ENCODE measurements at places on chromosomes 3 and 15.

DNA sequence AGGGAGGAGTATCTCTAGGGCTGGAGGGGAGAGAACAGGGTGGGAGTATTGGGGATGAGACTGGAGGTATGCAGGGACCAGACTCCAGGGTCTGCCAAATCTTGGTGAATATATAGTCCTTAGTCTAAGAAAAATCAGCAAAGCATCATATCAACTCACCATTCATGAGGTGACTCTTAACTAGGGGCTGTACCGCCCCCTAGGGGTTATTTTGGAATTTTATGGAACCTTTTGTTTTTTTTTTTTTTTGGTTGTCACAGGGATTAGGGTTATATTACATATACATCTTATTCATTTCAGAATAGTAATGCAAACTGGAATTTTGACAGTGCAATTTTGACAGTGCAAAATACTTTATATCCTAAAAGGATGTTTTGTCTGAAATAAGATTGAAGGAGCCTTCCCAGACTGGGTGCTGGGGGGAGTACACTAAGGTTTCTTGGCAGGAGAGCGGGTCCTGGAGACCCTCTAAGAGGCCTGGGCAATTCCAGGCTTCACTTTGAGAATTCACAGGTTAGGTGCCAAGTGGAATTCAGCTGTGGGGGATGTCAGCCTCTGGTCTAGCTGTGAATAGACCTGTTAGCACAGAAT, 7.5 kb downstream of the CMTM7 start:
- DNase-seq = peak; percentile 48

GRCh38 chr15:50107591-50108408, 11.2 kb downstream of the ATP8B4 start:
- no peak for DNase-seq

GRCh38 chr3:120506076-120506827, 55.5 kb upstream of the FSTL1 start:
- peak; percentile 4 for DNase-seq

DNA sequence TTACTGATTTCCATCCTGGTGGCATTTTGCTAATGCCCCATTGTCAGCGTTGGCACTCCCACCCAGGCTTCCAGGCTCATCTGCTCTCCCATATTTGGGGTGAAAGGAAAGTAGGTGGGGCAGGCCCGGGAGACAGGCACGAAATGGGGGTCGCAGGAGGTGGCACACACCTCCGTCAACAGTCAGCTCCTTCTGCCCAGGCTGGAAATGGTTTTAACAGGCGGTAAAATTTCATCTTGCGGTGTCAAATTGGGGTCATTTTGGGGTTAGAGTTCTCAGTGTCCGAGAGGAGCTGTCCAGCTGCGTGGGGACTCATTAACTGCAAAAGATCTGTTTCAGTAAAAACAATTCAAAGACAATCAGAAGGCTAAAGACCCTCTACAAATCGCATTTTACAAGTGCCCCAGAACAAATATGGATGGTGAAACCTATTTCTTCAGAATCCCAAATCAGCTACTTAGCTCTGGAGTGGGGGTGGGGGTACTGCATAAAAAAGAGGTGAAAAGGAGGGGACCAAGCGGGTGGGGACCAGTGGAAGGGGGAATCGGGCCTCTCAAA, 4.2 kb upstream of the MEIS2 start:
- DNase-seq = no peak

DNA sequence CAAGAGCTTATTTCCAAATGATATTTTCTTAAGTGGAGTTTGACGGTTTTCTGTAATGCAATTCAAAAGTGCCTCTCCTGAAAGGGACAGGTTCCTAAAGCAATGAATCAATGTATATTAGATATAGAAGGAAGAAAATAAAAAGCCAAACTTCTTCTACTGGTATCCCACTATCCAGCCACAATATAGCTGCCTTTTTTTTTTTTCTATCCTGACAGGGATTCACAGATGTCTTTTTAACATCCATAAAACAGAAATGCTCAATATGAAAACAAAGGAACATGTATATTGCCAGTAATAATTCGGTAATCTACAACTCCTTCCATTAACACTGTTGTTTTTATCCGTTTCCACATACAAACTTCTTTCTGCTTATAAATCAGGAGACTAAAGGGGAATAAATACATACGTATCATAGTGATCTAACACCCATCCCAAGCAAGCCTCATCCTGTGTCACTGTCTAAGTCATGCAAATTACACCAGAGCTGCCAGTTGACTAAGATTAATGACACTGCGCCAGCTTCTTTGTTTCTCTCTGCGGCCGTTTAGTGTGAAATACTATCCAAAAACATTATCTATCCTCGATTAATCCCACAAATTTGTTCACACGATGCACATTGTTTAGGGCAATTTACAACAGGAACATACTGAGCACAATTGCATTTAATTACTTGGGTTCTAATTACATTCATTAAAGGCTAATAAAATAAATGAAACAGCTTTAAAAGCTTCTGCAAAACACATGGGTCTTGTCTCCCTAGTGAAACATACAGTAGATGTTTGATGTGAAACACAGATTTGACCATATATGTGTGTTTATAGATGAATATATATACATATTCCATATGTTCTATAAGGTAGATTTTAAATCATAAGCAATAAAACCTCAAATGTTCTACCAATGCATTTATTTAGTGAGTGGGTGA, 51.9 kb upstream of the CDIN1 start:
- DNase-seq = no peak

GRCh38 chr3:133055339-133055738, 17.1 kb downstream of the TMEM108 start:
- no peak for DNase-seq

DNA sequence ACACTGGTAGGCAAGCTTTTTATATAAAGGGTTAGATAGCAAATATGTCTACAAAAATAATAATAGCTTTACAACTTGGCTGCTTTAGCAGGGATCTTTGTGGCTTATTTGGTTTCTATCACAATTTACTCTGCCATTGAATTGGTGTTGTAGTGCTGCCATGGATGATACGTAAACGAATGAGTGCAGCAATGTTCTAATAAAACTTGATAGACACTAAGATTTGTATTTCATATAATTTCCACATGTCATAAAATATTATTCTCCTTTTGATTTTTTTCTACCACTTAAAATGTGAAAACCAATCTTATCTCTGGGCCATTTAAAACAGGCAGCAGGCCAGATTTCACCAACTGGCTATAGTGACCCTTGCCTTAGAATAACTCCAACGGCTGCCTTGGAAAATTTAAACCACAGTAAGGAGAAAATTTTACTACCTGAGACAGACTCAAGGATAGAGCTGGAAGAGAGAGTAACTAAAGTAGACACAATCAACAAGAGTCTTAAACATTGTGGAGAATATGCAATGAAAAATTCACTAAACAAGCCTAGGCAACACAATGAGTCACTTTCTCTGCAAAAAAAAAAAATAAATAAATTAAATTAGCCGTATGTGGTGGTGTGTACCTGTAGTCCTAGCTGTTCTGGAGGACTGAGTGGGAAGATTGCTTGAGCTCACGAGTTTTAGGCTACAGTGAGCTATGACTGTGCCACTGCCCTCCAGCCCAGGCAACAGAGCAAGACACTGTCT, 8.1 kb downstream of the NPHP3 start:
- DNase-seq = no peak

DNA sequence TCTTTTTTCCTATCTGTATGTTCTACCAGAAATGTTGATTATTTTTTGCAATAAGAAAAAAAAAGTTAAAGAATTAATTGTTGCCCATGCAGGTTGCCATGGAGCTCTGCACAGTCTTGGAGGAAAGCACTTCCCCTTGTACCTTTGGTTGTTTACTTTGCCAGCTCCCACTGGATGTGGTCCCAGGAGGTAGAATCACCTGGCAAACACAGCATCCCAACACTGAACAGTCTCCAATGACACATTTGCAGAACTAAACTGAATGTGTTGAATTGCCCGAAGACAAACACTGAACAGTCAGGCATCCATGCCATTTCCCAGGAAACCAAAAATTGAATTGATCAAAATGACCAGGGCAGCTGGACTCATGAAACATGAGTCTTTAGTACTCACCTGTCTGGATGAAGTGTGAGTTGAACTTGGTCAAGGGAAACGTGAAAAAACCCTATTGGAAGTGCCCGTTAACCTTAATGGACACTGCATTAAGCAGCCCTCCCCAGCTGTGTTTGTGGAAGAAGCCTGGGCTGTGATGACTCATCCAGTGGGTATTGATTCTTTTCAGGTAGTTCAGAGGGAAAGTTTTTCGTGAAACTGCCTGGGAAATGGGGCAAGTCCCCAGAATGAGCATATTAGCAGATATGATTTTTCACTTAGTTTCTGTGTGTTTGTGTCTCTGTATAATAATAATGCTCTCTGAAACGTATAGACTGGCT, 284.7 kb upstream of the STT3B start:
- no peak for DNase-seq

DNA sequence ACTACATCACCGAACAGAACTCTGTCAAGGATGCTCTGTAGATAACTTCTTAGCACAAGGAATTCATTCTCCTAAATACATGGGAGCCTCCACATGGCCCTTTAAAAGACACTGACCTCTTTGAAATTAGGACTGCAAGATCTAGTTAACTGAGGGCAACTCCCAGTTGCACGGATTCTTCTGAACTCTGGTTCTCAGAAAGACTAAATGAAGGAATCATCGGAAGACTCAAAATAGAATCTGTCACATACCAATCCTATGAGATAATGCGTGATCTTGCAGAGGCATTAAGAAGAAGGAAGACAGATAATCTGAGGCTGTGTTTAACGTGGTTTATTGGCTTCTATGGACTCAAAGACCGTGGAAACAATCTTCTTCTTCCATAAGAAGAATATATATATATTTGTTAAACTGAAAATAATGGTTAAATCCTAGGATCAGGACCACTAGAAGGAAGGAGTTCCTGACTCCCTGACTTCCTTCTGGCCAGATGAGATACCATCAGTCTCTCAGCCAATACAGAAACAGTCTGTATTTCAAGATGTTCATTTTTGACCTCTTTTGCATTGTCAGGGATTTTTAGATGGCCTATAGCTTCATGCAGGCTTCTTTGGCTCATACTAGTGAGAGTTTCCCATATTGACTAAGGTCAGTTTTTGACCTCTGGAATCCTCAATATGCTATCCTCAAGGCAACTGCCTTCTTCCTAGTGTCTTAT, 33.9 kb upstream of the TBC1D23 start:
- DNase-seq = peak; percentile 69

- DNase-seq = no peak
These were observed 152.0 kb downstream of the SCAPER start for GRCh38 chr15:76753131-76753530.

DNA sequence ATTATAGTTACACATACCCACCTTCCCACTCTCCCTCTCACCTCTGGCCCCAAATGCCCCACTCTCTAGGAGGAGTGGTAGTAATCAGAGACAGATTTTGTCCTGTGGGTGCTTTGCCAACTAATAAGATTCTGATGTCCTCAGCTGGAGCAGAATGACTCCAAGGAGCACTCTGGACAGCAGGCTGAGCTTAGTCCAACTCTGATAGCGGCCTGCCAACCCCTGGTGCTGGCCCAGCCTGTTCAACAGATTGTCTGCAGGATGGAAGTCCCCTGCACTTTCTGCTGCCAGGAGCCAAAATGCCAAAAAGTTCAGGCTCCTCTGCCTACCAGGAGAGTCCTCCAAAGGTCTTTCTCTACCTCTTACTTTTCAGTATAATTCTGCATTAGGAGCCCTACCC, 160.5 kb upstream of the UMPS start:
- no peak for DNase-seq

- DNase-seq = no peak
These were observed 4.3 kb upstream of the SCG3 start for GRCh38 chr15:51677021-51677420.

GRCh38 chr3:160413613-160414248, 14.3 kb downstream of the SMC4 start:
- peak; percentile 78 for DNase-seq

DNA sequence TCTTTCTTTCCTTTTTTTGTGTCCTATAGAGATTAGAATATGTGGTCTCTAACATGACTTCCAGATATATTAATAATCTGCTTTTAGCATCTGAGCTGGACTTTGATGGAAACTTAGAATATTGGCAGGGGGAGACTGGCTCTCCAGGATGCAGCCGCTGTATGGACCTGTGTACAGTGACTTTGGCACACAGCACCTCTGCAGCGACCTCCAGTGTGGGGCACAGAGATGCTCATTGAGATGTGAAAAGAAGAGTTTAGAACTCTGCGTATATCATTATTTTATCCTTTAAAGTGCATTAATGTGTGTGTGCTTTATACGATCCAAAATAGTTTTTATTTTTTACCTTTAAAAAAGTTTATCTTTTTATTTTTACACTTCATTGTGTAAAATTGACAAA, 18.3 kb downstream of the CFAP161 start:
- DNase-seq = no peak

- DNase-seq = no peak
These were observed 54.2 kb downstream of the SLC25A36 start for GRCh38 chr3:140995881-140996280.

GRCh38 chr3:109191421-109191820, 54.9 kb downstream of the C3orf85 start:
- no peak for DNase-seq

DNA sequence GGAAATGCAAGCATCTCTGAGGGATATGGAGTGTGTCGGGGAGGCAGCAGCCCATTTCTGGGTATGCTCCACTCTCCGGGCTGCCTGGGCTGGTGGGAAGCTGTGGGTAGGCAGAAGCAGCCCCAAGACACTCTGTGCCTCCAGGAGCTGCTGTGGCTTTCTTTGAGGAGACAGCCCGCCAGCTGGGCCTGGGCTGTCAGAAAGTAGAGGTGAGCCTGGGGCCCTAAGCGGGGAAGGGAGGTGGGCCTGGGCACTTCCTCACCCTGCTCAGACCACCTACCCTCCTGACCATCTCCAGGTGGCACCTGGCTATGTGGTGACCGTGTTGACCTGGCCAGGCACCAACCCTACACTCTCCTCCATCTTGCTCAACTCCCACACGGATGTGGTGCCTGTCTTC, 1.7 kb downstream of the ACY1 start:
- no peak for DNase-seq

DNA sequence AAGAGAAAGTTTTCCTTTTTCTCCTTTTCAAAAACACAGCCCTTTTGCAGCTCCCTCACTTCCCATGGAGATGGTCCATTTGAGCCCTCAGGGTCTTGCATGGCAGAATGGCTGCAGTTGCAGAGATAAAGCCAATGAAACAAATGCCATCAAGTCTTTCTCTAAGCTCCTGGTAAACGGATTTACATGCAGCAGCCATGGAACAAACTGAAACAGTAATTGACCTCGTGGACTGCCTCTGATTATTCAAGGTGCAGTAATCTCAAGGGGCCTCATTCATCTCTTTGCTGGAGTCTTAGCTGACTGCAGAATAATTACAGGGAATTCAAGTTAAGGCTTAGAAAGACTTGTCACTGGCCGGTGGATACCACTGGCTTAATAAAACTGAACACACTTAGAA, 125.1 kb downstream of the SQOR start:
- no peak for DNase-seq

- no peak for DNase-seq
These were observed 32.0 kb downstream of the FOXL2 start for GRCh38 chr3:138914870-138915502.

DNA sequence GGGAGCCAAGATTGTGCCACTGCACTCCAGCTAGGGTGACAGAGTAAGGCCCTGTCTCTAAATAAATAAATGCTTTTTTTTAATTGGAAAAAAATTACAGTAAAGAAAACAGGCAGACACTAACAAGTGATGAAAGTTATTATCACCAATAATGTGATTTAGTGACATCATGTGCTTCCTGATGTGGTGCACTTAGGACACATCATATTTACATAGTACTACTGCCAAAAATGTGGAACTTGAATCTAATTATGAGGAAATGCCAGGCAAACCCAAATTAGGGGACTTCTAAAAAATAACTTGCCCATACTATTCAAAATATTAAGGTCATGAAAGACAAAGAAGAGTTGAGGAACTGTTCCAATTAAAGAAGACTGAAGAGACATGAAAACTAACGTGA, 30.8 kb downstream of the MAP4 start:
- DNase-seq = peak; percentile 9

Measured in HCEC 1CT (cell line).